ENCODE measurements at places on chromosomes 6 and 20. TPM values are rescaled to one million over a fixed set of nuclear protein-coding genes. Genes with fewer than 3 reads are reported as not detected.

GRCh38 chr6:112639391-112639831, 292.3 kb downstream of the RFPL4B start:
- no peak overlapping the region for H3K4me3 ChIP-seq
- no peaks in the 10 kb centered on the region for H3K36me3 ChIP-seq
- H3K27ac ChIP-seq = no peak overlapping the region
- no peaks in the 10 kb centered on the region for H3K27me3 ChIP-seq

STX11 gene
- total RNA-seq = 3.2 TPM

DNA sequence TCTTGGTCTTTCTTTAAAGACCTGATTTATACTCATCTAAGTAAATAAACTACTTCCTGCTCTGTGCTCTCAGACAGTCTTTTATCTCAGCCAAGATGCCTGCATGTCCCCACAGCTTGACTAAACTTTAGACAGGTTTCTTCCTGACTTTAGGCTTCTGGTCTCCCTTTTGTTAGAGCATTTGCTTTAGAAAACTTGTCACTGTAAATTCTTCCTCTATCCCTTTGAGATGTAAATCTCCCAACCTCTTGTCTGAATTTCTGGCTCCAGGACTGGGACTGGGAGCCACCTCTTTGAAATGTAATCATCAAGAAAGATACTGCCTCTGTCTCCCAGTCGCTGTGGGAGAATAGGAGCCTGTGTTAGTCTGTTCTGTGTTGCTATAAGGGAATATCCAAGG, 739.9 kb downstream of the C6orf118 start:
- no peak for DNase-seq
- H3K4me3 ChIP-seq = no peak overlapping the region
- no peaks in the 10 kb centered on the region for H3K36me3 ChIP-seq
- no peak overlapping the region for H3K27ac ChIP-seq

DNA sequence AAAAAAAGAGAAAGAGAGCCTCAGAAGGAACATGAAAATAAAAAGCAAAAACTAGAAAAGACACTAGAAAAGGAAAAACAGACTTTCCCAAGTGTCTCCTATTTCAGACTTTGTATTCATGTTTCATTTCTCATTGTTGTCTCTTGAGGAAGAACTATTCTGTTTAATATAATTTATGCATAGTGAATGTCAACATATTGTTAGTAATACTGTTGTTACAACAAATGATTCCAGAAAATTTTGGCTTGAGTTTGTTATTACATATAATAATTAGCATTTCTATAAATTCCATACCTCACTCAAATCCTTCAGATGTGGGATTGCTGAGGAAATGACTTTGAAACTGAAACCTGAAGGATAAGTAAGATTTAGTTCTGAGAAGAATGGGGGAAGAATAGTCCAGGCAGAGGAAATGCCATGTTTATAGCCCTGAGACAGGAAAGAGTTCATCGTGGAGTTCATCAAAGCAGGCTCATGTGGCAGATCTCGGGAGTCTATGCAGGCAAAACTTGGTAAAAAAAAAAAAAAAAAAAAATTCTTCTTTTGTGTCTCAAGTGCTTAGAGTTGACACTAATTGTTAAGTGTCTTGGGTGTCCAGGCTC, 53.1 kb upstream of the EIF2S2 start:
- DNase-seq = no peak
- no peaks in the 10 kb centered on the region for H3K4me1 ChIP-seq
- H3K27me3 ChIP-seq = no peaks in the 10 kb centered on the region
- H3K36me3 ChIP-seq = no peaks in the 10 kb centered on the region
- no peak overlapping the region for H3K27ac ChIP-seq

GRCh38 chr6:104613416-104614001, 246.2 kb downstream of the HACE1 start:
- H3K36me3 ChIP-seq = no peaks in the 10 kb centered on the region
- no peaks in the 10 kb centered on the region for H3K4me1 ChIP-seq
- no peak for DNase-seq
- H3K27ac ChIP-seq = no peak overlapping the region

BPIFB4 gene
- 0.05 TPM for total RNA-seq

GRCh38 chr6:124792386-124792785, 169.9 kb upstream of the RNF217 start:
- no peak for DNase-seq
- no peak overlapping the region for H3K27ac ChIP-seq
- no peaks in the 10 kb centered on the region for H3K36me3 ChIP-seq
- no peak overlapping the region for H3K4me3 ChIP-seq

CCN6 gene
- not detected for total RNA-seq

All from thymus (tissue), 14 donors.